NCI-H526 (cell line): ENCODE measurements at places on chromosomes 6 and 20.

DNA sequence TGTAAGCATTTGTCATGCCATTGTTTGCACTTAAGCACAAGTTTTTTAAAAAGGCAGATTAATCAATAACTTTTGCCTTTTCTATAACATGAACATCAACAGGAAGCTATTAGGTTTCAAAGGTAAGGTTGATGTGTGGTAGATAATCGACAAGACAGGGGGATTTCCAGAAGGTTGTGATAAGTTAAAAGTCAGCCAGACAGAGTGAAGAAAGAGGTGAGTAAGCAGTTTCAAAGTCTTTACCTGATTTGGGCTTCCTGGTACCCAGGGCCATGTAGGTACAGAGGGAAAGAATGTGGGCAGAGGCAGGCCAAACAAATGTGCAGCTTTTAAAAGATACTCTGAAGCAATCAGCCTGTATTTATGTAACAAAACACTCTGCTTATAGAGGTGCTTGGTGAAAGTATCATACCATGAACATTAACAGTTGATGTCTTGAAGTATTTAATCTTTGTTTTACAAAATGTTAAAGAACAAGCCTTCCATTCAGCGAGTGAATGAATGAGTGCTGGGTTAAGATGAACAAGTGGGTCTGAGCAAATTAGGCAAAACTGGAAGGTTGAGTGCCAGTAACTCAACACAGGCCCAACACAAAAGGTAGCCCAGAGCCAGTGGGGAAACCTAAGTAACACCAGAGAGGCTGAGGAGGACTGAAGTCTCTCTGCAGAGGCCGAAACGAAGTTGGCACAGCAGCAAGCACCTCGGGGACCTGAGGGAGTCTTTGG is 60.2 kb downstream of the LRRC1 start:
- no peak for DNase-seq

DNA sequence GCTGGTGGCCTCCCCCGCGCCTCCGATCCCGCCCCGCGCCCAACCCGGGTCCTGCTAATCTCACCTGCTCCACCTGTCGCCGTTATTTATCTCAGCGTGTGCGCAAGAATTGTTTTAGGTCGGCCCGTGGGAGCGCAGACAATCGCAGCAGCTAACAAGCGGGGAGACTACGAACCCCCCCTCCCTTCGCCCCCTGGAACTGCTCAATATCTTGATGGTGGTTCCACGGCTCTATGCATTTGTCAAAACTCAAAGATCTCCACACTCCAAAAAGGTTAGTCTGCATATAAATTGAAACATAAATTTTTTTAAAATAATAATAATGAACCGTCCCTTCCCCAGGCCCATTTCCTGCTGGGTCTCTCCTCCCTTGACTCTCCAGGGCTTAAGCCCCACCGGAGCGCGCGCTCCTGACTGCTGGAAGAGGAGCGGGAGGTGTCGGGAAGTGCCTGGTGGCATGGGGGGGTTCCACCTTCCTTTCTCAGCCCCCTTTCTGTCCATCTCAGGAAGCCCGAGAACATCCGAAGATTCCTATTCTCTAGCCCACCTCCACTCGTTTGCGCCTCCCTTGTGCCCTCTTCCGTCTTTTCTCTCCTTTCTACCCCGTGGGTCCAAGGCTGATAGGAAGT is 1.6 kb upstream of the MDGA1 start:
- no peak for DNase-seq

DNA sequence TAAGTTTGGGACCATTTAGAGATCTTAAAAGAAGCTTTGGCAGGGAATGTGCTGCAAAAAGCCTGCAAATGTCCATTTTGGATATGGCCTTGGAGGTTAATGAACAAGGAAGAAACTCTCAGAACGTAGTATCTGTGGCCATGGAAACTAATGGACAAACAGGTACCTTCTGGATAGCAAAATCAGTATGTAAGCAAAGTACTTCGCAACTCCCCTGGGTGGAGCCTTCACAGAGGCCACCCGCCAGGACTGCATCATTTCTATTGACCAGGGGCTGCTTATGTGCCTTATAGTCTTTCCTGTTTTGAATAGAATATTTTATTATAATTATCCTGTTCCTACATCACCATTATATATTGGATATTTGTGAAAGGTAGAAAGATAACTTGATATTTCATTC is 510.8 kb upstream of the SYNCRIP start:
- DNase-seq: no peak

DNA sequence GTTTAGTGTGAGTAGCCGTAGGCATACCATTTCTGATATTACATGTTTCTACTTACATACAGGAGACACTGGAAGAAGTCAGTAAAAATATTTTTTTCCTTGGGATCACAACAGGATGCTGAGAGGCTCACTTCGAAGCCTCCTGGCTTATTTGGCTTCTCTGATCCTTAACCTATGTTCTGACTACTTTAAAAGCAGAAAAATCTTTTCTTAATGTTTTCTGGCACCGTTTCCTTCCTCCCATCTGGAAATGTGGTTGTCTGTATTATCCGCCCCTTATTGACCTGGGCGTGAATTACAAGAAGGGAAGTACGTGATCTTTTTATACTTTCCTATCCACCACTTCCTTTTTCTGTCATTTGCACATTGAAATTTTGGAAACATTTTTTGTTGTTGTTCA is 379.6 kb downstream of the COL12A1 start:
- no peak for DNase-seq

GRCh38 chr6:42294759-42295158 is 77.1 kb upstream of the MRPS10 start:
- DNase-seq: no peak

DNA sequence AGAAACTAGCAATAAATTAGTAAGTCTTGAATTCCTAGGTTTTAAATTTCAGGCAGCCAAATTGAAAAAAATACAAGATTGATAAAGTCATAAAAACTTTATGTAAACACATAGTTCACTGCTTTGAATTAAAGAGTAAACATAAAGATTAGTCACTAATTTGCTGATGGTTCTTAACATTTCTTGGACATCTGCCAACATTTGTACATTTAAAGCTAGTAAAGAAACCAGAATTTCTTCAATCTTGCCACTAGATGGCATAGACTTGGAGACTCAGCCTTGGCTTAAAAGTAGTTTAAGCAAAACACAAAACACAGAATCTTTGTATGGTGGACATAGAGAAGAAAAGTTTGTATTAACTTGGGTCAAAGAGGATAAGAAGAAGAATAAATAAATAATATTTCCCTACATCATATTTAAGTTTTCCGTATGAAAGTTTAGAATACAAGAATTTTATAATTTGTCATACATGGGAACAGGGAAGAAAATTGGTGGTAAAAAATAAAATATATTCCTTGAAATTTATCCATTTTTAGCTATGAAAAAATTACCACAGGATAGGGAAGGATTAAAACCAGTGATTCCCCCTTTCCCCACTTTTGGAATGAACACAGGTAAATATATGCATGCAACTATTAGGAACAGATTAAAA is 41.7 kb upstream of the FAM135A start:
- peak; percentile 45 for DNase-seq
